ENCODE measurements at places on chromosomes 2 and 18.

DNA sequence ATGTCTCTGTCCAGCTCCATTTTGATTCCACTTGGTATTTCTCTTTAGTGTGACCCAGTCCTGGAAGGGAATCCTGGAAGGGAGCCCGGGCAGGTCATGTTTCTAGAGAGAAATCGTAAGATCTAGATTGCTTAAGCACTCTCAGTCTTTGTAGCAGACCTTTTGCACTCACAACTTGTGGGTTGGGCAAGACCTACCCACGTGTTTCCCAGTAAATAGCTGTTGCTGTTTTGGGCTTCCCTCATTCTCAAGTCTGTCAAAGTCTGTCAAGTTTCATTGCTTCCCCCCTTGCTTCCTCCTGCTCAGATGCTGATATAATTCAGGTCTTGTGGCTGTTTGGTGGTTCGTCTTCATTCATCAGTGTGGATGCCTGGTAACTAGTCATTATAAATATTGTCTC lies 17.4 kb upstream of the NEMP2 start:
- no peak for DNase-seq

- no peak for DNase-seq
Observed at GRCh38 chr2:14140009-14140550, 492.4 kb upstream of the LRATD1 start.

DNA sequence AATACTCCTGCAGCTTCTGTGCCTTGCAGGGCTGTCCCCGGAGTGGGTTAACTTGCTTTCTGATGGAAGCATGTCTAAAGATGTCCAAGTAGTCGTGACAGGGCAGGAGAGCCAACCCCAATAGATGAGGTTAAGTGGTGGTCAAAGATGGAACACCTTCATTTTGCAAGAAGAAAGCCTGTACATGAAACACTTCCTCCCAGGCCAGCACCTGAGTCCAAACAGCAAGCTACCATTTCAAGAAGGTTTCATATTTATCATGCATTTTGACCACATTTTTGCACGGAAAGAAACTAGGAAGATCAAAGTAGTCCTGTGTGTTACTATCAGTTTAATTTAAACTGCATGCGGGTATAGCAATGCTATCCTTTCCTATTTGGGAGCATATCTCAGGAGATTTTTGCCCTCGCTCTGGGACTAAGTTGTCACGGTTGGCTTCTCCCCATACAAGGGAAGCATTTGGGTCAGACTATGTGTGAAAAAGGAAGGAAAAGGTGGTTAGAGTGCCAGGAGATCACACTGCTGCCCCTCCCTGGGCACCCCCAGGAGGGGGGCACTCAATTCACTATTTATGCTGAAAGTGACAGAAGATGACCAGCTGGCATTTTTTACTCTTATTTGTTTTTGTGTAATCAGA lies 187.6 kb downstream of the ZNF521 start:
- no peak for DNase-seq

- no peak for DNase-seq
Observed at GRCh38 chr2:231918501-231919330, 7.5 kb downstream of the NPPC start.

- no peak for DNase-seq
Observed at GRCh38 chr2:166365803-166366420, 9.8 kb downstream of the SCN9A start.

- DNase-seq: peak; percentile 72
Observed at GRCh38 chr18:34807106-34807796, 97.2 kb downstream of the DTNA start.

DNA sequence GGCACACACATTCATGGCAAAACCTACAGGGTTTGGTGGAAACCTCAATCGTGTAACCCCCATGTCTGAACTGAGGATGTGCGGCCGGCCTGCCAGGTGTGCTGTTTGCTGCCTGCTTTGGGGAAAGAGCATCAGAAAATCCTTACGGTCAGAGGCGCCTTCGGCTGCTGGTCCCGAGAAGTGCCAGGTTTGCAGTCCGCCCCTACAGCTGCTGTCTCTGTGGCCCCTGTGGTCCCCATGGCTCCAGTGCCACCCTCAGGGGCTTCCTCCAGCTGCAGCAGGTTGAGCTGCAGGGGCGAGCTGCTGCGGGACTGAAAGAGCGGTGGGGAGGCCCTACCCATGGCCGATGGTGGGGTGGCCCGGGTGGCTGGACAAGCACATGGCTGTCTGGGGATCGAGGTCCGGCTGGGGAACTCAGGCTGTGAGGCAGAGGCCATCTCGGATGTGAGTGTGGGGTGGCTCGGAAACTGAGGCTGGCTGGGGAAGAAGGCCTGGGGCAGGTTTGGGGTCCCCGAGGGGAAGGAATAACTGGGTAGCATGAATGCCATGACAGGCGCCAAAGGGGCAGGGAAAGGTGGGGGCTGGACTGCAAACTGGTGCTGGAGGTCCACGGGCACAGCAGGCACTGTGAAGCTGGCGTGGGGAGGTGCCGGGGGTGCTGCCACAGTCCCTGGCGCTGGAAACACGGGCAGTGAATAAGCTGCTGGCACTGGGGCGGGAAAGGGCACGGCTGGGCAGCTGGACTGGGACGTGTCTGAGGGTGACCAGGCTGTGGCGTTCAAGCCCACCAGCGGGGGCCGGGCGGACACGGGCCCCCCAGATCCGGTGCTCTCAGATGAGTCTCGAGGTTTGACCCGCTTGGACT lies 13.2 kb upstream of the HES6 start:
- DNase-seq: no peak

GRCh38 chr2:26542676-26543505 lies 65.0 kb upstream of the OTOF start:
- DNase-seq: no peak

DNA sequence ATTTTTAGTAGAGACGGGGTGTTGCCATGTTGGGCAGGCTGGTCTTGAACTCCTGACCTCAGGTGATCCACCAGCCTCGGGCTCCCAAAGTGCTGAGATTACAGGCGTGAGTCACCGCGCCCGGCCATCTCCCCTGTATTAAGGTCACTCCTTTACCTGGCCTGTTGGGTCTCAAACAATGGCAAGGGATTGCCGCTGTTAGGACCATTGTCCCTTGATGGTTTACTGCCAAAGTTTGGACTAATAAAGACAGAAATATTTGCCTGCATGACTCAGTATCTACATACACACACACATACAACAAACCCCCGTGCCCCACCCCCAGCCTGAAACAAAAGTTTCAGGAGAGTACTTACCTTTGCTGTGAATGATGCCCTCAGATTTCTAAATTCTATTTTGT lies 16.5 kb downstream of the PARD3B start:
- no peak for DNase-seq

DNA sequence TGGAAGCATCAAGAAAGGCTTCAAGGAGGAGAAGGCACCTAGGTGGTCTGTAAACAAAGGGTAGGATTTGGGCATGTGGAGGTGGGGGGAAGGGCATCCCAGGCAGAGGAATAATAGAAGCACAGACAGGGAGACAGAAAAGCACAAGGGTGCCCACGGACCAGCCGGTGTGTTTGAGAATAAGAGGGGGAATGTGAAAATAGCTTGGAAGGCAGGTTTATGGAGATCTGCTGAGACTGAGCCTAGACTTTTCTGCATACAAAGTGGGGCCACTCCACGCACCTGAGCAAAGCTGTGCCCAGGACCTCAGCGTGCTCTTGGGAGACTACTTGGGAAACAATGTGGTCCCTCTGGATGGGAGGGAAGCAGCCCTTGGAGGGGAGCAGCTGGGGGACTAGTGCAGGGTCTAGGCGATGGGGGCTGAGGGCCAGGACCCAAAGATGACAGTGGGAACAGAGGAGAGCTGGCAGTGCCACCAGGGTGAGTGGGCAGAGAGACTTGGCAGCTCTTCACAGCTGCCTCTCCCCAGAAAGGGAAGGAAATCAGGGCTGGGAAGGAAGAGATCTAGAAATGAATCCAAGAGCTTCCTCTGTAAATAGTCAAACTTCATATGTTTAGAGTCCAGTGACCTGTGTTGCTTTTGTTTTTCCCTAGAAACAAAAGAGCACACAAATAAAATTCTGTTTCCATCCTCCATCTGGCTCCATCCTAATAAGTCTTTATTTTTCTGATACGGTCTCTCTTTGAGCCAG lies 110.7 kb upstream of the SMAD7 start:
- DNase-seq: no peak

- no peak for DNase-seq
Observed at GRCh38 chr18:79532313-79533007, 136.7 kb downstream of the NFATC1 start.

DNA sequence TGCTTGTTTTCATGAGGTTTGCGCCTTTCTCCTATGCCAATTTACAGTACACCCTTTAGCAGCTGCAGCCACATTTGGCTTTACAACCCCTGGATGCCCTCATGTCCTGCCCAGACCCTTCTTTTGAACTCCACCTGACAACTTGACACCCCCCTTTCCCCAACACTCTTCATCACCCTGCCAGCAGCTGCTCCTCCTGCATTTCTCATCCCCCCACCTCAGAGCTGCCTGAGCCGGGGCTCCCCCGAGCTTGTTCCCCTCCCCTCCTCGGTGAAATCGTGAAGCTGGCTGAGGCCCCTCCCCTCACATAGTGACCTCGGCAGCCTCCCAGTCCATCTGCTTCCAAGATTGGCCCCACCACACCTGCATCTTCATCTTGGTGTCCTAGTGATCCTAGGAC lies 40.5 kb downstream of the LRRFIP1 start:
- DNase-seq: no peak

- no peak for DNase-seq
Observed at GRCh38 chr2:84280873-84281272, 178.2 kb downstream of the SUCLG1 start.

DNA sequence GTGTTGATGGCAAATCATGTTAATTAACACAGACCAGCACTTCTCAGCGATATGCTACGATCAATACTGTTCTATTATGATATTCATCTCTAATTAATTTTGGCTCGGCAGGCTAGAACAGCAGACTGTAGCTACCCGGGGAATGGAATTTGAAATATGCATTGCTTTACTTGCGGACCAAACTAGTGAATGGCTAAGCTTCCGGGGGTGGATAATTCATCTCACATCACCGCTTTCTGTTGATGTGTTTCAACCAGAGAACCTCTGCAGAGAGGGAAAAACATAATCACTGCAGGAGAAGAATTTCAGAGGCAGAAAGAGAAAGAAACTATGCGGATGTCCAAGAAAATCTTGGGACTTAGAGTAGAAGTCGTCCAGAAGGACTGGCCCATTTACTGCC lies 490.9 kb downstream of the STK39 start:
- DNase-seq: no peak

- peak; percentile 15 for DNase-seq
Observed at GRCh38 chr18:78912336-78912735, 67.3 kb upstream of the SALL3 start.

DNA sequence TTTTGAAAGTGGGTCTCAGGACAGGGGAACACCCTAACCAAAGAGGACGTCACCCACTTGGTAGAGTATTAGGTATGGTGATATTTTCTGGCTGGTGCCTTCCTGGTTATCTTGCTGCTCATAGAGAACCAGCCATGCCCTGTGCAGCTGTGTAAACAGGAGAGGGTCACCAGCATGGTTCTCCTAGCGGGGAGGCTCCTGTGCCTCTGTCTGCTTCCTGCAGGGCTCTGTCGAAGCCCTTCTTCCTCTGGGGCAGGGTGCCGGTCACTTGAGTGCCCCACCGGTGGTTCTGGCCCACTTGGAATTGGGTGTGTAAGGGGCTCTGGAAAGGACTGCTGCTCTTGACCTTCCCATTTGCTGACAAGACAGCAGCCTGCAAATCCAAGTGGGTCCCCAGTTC lies 131.6 kb upstream of the MSH6 start:
- DNase-seq: no peak

DNA sequence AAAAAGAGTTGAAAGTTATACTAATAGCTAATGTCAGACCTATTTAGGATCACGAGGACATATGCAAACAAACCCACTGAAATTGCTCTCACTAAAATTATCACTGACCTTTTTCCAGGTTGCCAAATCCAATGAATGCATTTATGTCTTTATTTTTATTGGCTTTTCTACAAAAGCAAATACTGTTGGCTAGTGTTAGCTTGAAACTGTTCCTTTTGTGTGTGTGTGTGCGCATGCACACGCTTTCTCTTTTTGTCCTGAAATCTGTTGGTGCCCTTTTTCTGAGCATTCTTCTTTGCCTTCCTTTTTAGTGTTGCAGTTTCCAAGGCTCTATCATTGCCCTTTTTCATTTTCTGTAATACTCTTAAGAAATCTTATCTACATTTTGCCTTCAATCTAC lies 1269.2 kb downstream of the LRP1B start:
- DNase-seq: no peak

DNA sequence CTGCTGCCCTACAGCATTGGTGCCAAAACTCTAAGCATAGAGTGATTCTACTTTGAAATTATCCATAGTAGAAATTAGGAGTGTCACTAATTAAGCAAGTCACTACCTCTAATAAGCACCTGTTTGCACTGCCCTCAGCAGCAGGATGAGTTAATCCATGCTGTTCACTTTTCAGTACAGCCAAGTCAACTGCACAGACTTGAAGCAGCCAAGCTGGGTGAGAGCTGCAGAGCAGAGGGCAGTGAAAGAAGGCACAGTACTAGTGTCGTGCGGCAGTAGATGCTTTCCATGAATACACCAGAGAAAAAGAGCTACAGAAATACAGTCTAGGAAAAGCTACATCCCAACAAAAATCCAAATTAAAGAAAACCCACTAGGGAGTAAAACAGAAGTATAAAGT lies 98.6 kb downstream of the RAPH1 start:
- no peak for DNase-seq
